Stimulated activated CD4-positive, alpha-beta T cell treated with anti-CD3 and anti-CD28 coated beads, TNF-alpha, amount 100 ng/mL, for 48 hours (primary cell): ENCODE measurements at places on chromosomes 3 and 15.
A peak's percentile ranks its signal among the peaks of the same experiment; 100 is the strongest.

DNA sequence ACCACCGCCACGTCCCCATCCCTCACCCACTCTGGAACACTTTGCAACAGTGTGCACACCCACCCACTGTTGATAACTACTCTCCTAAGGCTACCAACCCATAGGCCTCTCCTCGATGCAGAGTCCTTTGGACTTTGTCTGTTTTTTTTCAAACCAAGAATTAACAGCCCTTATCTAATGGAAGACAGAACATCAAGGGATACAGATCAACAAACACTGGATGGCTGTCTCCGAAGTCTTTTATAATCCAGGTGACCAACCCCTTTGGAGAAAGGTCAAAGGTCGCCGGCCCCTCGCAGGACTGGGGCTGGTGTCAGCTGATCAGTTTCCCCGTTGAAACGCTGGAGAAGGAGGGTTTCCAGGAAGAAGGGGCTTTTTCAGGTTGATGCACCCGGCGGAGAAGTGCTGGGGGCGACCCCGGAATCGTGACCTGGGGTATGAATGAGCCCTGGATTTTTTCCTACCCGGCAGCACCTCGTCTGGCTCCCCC lies 532 bp downstream of the B4GALT4 start:
- DNase-seq = no peak

GRCh38 chr15:63945007-63945788 lies 101.1 kb downstream of the DAPK2 start:
- peak; percentile 60 for DNase-seq

- no peak for DNase-seq
Observed at GRCh38 chr3:97125902-97126499, 311.6 kb downstream of the EPHA6 start.

GRCh38 chr3:145094355-145094941 lies 1066.5 kb downstream of the PLOD2 start:
- DNase-seq = no peak

- DNase-seq = no peak
Observed at GRCh38 chr15:100544338-100544841, 15.6 kb upstream of the CERS3 start.

DNA sequence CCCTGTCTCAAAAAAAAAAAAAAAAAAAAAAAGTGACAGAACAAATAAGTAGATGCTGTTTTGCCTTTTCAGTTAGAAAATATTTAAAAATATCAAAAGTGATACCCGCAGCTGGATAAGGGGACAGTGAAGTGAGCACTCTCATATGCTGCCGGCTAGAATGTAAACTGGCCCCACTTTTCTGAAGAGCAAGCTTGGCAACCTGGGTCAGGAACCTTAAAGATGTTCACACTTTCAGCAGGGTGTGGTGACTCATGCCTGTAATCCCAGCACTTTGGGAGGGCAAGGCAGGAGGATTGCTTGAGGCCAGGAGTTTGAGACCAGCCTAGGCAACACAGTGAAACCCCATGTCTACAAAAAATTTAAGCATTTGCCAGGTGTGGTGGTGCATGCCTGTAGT lies 17.4 kb downstream of the FSD2 start:
- DNase-seq = no peak

DNA sequence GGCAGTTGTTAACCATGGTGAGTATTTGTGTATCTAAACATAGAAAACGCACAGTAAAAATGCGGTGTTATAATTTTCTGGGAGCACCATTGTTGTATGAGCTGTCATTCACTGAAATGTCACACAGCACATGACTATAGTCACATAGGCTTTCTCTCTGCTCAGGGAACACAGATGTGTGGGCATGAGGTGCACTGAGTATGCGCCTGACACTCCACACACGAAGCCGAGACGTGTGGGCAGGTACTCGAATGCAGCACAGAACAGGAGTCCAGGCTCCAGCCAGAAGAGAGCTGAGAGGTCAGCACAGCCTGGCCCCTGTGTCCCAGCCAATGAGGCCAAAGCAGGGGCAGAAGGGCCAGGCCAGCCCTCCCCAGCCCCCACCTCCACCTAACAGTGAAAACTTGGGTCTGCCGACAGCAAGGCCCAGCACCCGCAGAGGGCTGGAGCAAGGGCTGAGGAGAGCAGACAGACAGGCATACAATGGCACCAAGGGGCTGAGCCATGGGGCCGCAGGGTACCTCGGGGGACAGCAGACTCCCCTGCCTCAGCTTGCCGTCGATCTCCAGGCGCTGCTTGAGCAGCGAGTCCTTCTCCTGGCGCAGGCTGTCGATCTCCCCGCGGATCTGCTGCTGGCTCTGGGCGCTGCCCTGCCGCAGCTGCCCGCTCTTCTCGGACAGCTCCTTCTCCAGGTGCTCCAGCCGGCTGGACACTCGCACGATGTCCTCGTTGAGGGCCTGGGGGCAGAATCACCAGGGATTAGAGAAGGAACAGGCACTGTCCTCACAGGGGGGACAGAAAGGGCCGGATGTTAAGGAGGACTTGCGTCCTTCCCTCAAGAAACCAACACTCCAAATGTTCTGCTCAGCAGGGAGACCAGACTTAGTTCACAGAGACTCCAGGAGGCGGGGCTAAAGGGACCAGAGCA lies 24.0 kb downstream of the KIF7 start:
- no peak for DNase-seq

- DNase-seq = no peak
Observed at GRCh38 chr3:10930666-10931040, 61.9 kb upstream of the SLC6A1 start.
